ENCODE measurements at places on chromosomes 3 and 15. TPM values are rescaled to one million over a fixed set of nuclear protein-coding genes. Genes with fewer than 3 reads are reported as not detected.

PCSK6 gene
- 9.9 TPM for total RNA-seq

ZDHHC23 gene
- total RNA-seq: 3.5 TPM

ISLR2 gene
- total RNA-seq: 130 TPM

SEMA3B gene
- total RNA-seq: 2.8 TPM

GJD2 gene
- 7.2 TPM for total RNA-seq

FBXL22 gene
- 1.7 TPM for total RNA-seq
